ENCODE measurements at places on chromosomes 11 and 22.
A peak's percentile ranks its signal among the peaks of the same experiment; 100 is the strongest.

- no peak for DNase-seq
These were observed 753.0 kb downstream of the NTM start for GRCh38 chr11:132123449-132123848.

DNA sequence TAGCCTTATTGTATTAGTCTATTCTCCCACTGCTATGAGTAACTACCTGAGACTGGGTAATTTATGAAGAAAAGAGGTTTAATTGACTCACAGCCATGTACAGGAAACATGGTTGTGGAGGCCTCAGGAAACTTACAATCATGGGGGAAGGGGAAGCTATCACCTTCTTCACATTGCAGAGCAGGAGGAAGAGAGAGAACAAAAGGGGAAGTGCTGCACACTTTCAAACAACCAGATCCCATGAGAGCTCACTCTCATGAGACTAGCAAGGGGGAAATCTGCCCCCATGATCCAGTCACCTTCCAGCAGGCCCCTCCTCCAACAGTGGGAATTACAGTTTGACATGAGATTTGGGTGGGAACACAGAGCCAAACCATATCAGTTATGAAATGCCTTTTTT, 179.4 kb downstream of the ARHGAP42 start:
- DNase-seq, result no peak

DNA sequence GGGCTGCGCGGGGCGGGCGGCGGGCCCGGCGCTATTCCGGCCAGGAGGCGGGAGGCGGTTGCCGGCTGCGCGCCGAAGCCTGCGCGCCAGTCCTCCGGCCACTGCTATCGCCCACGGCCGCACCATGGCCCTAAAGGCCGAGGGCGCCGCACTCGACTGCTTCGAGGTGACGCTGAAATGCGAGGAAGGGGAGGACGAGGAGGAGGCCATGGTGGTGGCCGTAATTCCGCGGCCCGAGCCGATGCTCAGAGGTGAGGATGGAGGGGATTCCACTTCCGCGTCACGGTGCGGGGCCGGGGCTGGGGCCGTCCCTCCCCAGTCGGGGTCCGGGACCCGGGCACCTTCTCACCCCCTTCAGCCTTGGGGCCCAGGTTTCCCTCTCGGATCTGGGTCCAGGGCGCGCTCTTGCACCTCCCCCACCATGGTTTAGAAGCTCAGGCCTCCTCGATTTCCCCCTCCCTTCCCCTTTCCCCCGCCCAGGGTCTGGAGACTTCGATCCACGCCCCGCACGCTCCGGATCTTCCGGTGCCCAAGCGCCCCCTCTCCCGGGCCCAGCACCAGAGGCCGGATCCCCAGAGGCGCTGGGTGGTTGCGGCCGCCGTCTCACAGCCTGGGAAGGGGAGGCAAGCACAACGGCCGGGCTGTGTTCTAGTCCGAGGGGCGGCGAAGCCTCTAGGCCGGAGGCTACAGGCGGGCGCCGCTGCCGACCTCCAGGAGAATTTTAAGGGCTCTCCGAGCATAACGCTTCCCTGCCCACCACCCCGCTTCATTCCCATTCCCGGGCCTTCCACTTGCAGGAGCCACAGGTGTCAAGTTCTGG, 517 bp downstream of the SPINDOC start:
- DNase-seq, result no peak

- DNase-seq, result no peak
These were observed 6.8 kb downstream of the ALDH3B2 start for GRCh38 chr11:67667490-67668191.

- no peak for DNase-seq
These were observed 106.3 kb upstream of the CARD18 start for GRCh38 chr11:105245781-105246315.

DNA sequence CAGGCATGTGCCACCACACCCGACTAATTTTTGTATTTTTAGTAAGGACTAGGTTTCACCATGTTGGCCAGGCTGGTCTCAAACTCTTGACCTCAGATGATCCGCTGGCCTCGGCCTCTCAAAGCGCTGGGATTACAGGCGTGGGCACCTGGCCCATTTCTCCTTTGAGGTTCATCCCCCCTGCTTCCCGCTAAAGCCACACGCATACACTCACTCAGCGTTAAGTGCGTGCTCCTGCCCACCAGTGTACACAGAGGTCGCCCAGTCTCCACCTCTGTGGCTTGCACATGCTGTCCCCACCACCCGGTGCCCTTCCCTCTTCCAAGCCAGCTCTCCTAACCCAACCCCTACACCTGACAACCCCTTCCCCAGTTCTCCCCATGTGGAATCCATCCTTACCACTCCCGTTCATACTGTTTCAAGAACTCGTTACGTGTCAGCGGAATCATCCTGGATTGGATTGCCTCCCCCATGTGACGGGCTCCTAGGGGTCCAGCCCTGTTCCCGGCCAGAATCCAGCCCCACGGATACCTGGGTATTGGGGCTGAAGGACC, 15.7 kb upstream of the CYTH4 start:
- DNase-seq, result no peak

DNA sequence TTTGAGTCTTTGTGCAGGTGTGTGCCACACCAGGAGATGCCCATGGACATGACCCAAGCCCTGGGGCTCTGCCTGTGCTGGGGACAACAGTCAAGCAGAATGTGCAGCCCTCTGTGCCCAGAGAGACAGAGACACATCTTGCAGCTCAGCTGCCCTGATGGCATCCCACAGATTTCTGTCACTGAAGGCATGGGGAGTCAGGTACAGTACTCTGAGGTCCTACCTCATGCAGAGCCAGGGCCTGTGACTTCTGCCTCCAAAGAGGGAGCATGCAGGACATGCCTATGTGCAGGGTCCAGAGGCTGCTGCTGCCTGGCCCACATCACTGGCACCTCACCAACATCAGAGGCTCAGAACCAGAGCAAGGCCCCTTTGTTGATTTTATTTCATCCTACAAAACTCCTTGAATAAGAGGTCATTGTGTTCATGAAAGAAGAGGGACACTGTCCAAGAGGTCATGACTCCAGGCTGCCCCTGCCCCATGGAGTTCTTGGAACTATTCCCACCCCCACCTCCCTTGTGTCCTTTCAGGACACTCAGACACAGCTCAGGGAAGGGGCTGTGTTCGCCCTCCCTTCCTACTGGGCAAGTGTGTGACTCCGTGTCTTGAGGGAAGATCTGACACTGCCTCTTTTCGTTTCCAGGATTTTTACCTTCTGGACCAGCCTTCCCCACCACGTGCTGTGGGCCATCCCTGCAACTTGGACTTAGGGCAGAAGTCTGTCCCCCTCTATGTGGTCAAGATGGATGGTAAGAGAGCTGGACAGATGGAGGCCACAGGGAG, 62.3 kb downstream of the BTG4 start:
- peak; percentile 73 for DNase-seq

- DNase-seq, result no peak
These were observed 197.9 kb downstream of the NXPE2 start for GRCh38 chr11:114876234-114876633.

GRCh38 chr11:96222102-96222501, 120.9 kb downstream of the MAML2 start:
- DNase-seq, result no peak

DNA sequence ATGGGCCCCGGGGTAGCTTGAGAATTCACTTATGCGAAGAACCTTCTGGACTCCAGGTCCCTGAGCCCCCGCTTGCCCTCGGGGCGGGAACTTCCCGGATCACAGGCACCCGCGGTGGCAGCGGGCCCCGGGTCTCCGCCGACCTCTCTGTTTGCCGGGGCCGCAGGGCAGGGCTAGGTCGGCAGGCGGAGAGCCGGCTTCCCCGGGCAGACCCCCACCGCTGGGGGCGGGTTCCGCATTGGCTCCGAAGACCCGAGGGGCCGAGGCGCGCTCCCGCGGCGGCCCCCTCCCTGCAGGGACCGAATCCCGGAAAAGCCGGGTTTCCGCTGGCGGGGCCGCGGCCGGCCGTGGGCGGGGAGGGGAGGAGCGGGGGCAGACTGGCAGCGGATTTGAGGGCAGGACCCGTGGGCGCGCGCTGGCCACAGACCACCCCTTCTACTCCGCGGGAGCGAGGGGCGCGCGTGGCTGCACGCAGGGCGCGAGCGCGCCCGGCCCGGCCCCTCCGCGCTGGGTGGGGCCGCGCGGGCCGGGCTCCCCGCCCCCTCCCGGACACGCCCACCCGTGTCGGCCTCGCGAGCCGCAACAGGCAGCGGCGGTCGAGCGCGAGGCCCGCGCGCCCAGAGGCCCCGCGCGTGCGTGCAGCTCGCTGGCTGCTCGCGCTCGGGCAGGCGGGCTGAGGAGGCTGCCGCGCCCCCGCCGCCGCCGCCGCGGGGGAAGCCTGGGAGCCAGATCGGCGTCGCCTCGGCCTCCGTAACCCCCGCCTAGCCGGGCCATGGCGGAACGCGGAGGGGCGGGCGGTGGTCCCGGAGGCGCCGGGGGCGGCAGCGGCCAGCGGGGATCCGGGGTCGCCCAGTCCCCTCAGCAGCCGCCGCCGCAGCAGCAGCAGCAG, at the start of gene PACS1:
PACS1 (plus strand) TSS at position 558 of the 889 bp plus-strand sequence; CDS start at position 773, 215 bp downstream.
- DNase-seq, result no peak

DNA sequence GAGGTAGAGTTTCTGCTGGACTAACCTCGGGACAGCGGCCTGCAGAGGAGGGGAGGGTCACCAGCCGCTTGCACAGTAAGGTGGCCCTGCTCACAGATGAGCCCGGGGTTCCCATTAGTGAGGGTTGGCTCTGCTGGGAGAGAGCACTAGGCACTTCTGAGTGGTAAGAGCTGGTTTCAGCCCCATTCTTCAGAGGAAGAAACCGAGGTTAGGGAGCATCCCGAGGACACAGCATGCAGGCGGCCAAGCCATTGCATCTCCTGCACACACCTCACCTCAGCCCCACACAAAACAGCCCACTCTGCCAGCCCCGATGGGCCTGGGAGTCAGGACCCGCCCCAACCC, 99.3 kb downstream of the MED15 start:
- no peak for DNase-seq

DNA sequence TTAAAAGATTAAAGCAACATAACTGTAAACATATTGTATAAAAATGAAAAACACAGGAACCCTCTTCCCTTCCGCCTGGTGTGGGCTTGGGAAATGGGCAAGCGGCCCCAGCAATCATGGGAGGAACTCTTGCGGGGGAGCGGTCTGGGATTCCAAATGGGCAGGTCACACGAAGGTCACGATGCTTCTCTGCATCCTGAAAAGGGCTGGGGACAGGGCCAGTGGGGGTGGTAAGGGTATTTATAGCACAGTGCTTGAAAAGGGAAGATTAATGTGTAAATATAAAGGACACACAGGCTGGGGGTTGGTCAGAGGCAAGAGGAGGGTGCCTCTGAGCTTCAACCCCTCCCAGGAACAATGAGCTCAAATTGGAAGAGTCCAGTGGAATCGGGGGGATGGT, 46.9 kb upstream of the OR4B1 start:
- no peak for DNase-seq

- DNase-seq, result no peak
These were observed 1272.6 kb downstream of the BRD1 start for GRCh38 chr22:48554893-48555572.

- DNase-seq, result peak; percentile 68
These were observed at the start of gene APLNR for GRCh38 chr11:57237204-57237681. TSS of gene APLNR (minus strand) at chr11:57237250. CDS start at chr11:57237004, 246 bp downstream.

DNA sequence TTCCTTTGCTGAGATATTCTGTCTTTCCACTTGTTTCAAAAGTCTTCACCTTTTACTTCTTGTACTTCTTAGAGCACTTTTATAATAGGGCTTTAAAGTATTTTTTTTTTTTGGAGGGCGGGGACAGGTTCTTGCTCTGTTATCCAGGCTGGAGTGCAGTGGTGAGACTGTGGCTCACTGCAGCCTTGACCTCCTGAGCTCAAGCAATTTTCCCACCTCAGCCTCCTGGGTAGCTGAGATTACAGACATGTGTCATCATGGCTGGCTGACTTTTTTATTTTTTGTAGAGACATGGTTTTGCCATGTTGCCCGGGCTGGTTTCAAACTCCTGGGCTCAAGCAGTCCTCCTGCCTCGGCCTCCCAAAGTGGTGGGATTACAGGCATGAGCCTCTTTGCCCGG, 57.9 kb downstream of the DYNC2H1 start:
- DNase-seq, result no peak

- no peak for DNase-seq
These were observed 3.6 kb upstream of the SSTR3 start for GRCh38 chr22:37215890-37216289.

DNA sequence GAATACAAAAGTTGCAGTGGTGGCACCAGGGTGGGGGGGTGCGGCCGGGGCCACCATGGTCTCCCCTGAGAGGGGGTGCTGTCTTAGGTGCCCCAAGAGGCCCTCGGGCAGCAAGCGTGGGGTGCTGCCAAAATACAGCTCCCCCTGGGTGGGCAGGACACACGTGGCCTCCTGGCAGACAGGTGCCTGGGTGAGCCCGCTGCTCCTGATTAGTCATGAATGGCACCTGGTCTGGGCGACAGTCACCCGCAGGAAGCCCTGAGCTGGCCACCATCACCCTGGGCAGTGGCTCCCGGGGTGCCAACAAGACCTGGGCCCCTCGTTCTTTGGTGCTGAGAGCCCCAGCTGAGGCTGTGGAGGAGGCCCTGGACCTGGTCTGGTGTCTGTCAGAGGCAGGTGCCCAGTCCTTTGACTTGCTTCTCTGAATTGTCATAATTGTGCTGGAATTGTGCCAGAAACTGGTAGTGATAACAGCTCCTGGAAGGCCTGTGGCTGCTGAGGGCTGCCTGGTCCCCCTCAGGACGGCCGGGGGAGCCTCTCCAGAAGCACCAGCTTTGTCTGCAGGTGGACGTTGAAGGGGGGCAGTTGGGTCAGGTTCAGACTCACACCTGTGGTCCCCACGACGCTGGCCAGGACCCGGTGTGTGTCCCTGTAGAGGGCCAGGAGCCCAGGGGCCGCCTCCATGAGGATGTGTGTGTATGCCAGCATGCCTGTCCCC, 14.8 kb downstream of the ALG12 start:
- DNase-seq, result no peak

DNA sequence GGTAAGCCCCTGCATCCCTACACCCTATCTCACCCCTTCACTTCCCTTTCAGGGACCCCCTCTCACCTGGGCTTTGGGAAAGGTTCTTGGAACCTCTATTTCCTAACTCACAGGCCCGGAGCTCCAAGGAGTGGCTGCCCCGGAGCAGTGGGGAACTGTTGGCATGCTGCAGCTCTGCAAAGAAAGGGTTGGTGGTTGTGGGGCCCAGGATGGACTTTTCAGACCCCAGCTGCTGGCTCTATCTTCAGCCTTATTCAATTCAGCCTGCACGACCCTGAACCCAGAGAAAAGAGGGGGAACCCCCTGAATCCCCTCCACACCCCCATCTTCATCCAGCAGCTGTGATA, 10.0 kb downstream of the ROBO4 start:
- DNase-seq, result no peak

GRCh38 chr22:45832180-45832579, 144.8 kb downstream of the WNT7B start:
- no peak for DNase-seq

All from hypothalamus (tissue), 51 donors.